Activated CD8-positive, alpha-beta T cell treated with anti-CD3 and anti-CD28 coated beads, Interleukin-2, amount 10 ng/mL, durations not matched to agents 7 days and 5 days (primary cell): ENCODE measurements at places on chromosomes 2 and 18. TPM values are rescaled to one million over a fixed set of nuclear protein-coding genes. Genes with fewer than 3 reads are reported as not detected.
A peak's percentile ranks its signal among the peaks of the same experiment; 100 is the strongest.

HADHB gene
- total RNA-seq, result 59.1 TPM

RAB17 gene
- 0.61 TPM for total RNA-seq

PTPN2 gene
- 53.6 TPM for total RNA-seq

GRCh38 chr2:219181531-219181930 lies 3.5 kb downstream of the RETREG2 start:
- no peak for DNase-seq
- peak overlapping the region; percentile 60 for H3K4me3 ChIP-seq
- H3K27me3 ChIP-seq, result no peaks in the 10 kb centered on the region
- peaks cover 60% of the 10 kb centered on the region for H3K4me1 ChIP-seq

DNA sequence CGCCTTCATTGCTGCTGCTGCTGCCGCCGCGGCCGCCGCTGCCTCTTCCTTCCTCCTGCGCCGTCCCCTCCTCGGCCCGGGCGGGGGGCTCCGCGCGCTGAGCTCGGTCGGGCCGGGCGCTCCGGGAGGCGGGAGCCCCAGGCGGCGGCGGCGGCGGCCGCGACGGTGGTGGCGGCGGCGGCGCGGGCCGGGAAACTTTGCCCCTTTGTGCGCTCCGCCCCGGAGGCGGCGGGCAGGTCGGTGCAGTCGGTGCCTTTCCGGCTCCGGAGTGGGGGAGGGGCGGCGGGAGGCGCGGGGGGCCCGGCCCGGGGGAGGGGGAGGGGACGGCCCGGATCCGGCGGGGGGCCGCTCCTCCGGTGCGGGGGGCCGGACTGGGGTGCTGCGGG lies 205 bp downstream of the TET3 start:
- no peak overlapping the region for H3K4me3 ChIP-seq
- peaks cover 47% of the 10 kb centered on the region for H3K36me3 ChIP-seq
- H3K27me3 ChIP-seq, result peaks cover 6% of the 10 kb centered on the region
- peak; percentile 71 for DNase-seq

TBR1 gene
- total RNA-seq, result 0.10 TPM

NT5C1B gene
- not detected for total RNA-seq
